ENCODE measurements at places on chromosomes 4 and X.

GRCh38 chr4:110211007-110211769 lies 12.8 kb upstream of the ELOVL6 start:
- DNase-seq, result no peak

- DNase-seq, result no peak
These were observed 161.7 kb downstream of the EMCN start for GRCh38 chr4:100356172-100356571.

- no peak for DNase-seq
These were observed 3.2 kb downstream of the CXorf65 start for GRCh38 chrX:71103110-71103983.

DNA sequence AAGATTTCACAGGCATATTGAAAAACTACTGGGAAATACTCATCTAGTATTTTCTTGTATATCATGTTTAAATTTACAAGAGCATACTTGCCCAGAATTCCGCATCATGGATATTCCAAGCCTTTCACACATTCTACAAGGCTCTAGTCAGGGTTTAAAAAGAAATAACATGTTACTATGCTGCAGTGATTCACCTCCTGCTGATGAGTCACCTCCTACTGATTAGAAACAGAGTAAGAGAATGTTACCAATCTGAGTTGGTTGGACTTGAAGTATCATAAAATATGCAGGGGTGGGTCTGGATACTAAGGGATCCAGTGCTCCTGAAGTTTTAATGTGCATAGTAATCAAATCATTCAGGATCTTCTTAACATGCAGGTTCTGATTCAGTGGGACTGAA lies 192.0 kb upstream of the ANK2 start:
- DNase-seq, result no peak

GRCh38 chr4:140856621-140857062 lies 100.5 kb upstream of the TBC1D9 start:
- DNase-seq, result no peak

DNA sequence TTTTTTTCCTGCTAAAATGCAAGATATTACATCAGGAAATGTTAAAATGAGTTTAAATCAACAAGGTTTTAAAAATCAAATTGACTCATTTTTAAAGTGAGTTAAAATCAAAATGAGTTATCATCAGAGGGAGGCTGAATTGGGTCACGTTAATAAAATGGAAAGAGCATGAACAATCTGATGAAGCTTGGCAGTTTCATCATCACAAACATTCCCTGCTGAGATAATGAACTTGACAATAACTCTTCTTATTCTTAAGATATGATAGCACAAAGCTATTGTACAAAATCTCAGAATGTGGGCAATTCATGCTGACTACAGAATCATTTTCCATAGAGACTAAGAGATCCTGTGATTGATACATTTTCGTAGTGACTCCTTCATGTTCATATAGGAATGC lies 1086.7 kb downstream of the STIM2 start:
- DNase-seq, result no peak
